ENCODE measurements at places on chromosomes 12 and 14. TPM values are rescaled to one million over a fixed set of nuclear protein-coding genes. Genes with fewer than 3 reads are reported as not detected.

DNA sequence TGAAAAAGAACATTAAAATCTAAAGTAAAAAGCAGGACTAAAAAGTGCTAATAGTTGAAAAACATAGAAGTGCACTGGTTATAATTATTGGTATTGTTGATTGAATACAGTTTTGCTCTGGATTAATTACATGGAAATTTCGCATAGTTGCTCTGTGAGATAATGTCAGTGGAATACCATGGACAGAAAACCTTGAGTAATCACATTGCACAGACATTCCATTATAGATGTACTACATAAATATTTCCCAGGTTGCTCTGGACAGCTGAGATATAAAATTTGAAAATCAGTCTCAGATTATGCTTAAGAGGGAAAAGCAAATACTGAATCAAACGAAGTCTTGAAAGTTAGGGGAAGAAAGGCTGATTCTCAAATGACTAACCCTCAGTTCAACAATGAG, 439.3 kb upstream of the FLRT2 start:
- DNase-seq = no peak

- no peak for DNase-seq
These were observed 30.6 kb downstream of the SLC16A7 start for GRCh38 chr12:59626382-59626781.

DNA sequence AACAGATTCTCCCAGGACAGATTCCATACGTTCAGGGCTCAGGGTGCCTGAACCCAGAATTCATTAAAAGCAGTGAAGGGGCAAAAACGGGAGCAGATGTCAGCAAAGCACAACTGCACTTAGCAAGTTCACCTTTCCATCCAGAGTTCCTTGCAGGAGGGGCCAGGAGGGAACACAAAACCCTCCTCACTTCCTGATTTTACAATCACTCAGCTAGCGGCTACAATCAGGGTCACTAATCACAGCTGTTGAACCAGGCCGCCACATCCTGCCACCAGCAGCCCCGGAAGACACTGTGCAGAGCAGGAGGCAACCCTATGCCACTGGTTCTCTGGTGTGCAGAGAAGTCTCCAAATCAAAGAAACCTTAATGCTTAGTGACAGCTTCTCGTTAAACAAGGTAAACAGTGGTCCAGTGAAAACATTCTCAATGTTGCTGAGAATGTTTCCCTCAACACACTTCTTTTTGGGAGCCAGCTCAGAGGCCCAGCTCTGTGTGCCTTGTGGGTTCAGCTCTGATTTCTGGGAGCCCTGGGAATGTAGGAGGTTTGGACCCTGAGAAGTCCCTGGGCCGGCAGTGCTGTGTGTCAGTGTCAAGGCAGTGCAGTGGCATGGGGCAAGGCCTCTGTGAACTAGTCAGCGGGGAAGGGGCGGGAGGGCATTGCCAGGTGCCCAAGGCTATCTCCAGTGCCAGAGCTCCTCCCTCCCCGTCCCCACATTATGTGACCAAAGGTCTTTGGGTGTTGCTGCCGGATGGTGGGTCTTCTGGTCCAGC, 54.5 kb downstream of the VCPKMT start:
- DNase-seq = no peak

DNA sequence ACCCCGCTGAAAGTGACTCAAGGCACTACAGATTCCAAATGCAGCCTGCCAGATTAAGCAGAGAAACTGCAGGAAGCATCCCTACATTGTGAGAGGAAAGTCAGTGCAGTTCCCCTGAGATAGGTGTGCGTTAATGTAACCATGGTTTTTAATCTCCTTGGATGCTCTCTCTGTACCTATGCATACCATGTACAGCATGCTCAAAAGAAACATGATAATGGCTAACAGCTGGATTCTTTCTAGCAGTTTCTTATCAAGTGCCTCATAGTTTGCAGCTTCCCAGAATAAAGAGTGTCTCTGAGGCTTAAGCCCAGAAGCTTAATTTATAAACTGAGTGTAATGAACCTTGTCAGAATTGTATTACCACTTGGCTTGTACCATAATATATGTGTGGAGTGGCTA, 17.1 kb upstream of the MDM1 start:
- DNase-seq = no peak

GRCh38 chr12:108309674-108310312, 29.3 kb downstream of the CMKLR1 start:
- no peak for DNase-seq

GRCh38 chr12:127830065-127830460, 436.9 kb upstream of the TMEM132C start:
- DNase-seq = no peak

The PTPN21 gene
- 7.2 TPM for total RNA-seq

The CMAS gene
- 62.1 TPM for total RNA-seq

Data from liver (tissue), 10 donors.